CD4-positive, alpha-beta T cell treated with Interferon alpha-2 for 1 hour (primary cell): ENCODE measurements at places on chromosomes 4 and X.
A peak's percentile ranks its signal among the peaks of the same experiment; 100 is the strongest.

DNA sequence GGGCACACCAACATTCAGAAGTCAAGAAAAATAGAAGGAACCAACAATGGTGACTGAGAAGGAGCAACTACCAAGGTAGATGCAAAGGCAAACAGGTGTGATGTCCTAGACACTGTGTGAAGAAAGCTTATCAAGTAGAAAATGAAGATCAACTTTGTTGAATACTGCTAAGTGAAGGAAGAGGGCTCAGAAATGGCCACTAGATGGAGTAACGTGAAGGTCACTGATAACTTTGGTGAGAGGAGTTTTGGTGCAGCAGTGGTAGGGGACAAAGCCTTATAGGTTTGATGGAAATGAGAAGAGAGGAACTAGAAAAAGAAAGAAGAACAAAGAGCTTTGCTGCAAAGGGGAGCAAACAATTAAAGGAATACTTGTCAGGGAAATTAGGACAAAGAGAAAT lies 23.5 kb downstream of the OTC start:
- DNase-seq: no peak

- no peak for DNase-seq
These were observed 304.9 kb downstream of the DHX15 start for GRCh38 chr4:24279469-24279868.

DNA sequence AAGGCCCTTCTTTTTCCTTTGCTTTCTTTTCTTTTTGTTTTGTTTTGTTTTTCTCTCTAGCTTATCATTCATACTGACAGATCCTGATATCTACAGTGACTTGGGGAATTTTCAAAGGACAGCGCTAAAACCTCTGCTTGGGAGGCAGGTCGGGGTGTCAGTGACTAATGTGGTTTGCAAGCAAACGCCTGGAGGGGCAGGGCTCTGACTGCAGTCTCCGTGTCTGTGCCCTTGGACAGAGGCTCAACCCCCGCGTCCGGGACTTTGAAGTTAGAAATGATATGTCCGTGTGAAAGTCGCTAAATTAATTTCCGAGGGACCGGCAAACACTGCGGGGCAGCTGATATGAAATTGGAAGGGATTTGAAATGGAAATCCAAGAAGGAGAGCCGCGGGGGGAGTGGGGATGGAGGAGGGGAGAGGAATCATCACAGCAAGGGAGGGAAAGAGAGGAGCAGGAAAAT lies 312.4 kb downstream of the DHRSX start:
- no peak for DNase-seq

DNA sequence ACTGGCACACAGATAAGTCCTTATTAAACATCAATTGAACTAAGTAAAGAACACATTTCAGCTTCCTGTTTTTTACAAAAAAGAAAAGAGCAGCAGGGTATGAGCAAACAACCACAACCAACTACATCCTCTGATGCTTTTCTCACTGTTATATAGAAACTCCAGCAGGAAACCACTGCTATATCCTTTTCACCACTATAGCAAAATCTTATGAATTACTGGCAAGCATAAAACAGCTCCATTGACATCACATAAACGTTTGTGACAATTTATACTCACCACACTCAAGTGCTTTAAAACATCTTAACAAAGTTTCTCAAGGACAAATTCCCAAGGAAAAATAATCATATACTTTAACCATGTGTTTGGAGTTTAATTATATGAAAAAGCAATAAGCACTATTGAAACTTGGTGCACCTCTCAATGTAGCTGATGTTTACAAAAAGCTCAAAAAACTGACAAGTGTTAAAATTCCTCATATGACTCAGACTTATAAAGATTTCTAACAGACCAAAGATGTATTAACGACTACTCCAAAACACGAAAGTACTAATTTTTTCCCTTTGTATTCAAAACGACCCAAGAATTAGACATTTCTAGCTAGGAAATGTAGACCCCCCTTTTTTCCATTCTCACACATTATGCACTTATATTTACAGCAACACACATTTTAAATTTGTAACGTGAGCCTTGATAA lies 12.9 kb downstream of the GPRIN3 start:
- peak; percentile 33 for DNase-seq

- DNase-seq: no peak
These were observed 44.4 kb upstream of the TAPT1 start for GRCh38 chr4:16270454-16271328.

- no peak for DNase-seq
These were observed 195.7 kb downstream of the GPAT3 start for GRCh38 chr4:83731609-83732008.

- DNase-seq: no peak
These were observed 11.9 kb upstream of the DCAF4L1 start for GRCh38 chr4:41969671-41970070.

GRCh38 chr4:104870495-104871233 lies 276.0 kb upstream of the TET2 start:
- no peak for DNase-seq

GRCh38 chr4:4269331-4269731 lies 20.6 kb downstream of the LYAR start:
- DNase-seq: peak; percentile 70

- DNase-seq: no peak
These were observed 868 bp downstream of the PLS3 start for GRCh38 chrX:115561605-115562479.

- DNase-seq: peak; percentile 65
These were observed 14.4 kb upstream of the RAB40A start for GRCh38 chrX:103533511-103534216.

DNA sequence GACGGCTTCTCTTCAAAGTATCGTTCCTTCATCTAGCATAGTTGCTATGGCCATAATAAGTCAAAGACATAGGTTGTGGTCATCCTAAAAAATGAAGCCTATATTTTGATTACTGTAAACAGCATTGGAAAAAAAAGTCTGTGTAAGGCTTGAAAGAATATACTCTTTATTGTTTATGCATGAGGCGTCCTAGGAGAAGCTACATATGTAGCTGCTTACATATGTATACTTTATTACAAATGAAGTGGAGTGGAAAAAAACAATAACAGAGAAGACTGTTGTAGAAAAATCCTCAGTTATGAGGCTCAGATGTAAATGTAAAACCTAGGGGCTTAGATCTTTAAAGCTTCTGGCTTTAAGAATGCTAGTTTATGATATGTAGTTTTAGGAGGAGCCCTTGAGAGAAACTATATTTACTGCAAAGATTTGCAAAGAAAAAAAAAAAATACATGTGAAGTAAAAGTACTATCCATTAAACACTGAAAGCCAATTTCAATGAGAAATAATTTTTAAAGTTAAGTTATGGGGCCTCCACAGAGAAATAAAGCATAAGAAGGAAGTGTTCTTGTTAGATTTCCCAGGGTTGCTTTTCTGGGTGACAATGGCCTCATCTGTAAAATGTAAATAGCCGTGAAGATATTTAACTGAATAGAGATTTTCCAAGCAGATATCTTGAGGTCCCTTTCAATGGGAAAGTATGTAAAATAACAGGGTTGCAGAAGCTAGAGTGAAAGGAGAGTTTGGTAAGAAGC lies 598.2 kb downstream of the TRIML1 start:
- DNase-seq: no peak

- no peak for DNase-seq
These were observed 1.9 kb downstream of the CCDC110 start for GRCh38 chr4:185469580-185470154.

GRCh38 chr4:138399081-138399480 lies 156.9 kb upstream of the SLC7A11 start:
- no peak for DNase-seq

DNA sequence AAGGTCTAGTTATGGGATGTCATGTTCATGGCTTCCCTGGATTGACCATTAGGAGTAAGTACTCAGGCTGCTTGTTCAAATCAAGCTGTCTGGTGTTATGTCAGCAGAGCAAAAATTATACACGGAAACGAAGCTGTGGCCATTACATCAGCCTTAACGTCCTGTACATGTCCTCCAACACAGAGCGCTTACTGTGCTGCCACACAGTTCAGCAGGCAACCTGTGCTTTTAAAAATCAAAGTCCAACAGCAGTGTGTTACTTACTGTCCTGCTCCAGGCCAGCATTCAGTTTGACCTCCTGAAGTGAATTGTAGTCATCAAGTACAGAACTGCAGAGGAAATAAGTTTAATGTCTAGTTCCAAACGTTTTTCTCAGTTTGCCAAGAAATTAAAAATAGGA lies 46.0 kb downstream of the KLHL34 start:
- no peak for DNase-seq

DNA sequence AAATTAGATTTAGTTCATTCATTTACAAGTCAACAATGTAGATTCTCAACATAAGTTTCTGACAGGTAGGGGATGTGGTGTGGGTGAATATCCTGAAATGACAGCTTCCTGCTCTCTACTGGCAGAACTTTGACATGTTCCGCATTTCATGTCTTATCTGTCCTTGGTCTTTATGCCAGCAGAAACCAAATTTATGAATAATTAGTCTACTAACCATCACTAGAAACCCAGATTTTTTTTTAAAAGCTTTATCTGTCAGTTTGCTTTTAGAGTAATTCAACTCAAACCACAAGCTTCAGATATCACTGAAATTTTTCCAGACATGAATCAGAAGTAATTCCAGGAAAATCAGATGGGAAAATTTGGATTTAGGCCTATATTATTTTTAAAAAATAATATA lies 17.9 kb downstream of the COQ2 start:
- no peak for DNase-seq

GRCh38 chr4:173418639-173419038 lies 19.7 kb upstream of the SCRG1 start:
- no peak for DNase-seq

- no peak for DNase-seq
These were observed 70.8 kb upstream of the HHIP start for GRCh38 chr4:144575181-144575580.
